GM18507 (cell line): ENCODE measurements at places on chromosomes 7 and 10.

DNA sequence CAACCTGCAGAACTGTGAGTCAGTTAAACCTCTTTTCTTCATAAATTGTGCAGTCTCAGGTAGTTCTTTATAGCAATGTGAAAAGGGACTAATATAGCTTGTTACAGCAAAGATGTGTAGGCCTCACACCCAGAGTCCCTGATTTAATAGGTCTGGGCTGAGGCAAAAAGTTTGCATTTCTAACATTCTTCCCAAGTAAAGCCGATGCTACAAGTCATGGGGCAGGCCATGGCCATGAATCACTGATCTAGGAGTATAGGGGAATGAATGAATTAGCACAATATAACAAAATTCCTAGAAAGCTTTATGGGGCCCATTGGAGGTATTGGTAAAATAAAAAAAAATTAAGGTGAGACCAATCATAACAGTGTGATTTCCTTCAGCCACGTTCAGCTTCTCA lies 11.5 kb upstream of the AASS start:
- DNase-seq, result no peak

DNA sequence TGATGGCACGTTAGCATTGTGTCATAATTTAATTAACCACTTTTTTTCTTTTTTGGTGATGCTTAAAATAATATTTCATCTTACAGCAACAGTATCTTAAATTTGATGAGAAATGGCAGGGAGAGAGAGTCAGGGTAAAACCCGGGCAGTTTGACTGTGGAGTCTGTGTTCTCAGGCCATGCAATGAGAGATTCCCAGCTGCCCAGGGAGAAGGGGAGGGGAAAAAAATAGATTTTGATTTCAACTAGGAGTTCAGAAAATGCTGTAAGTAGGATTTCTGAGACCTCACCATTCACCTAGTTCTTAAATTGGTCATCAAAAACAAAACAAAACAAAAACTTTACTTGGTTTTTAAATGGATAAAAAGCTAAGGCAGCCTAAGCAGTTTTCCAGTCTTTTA lies 37.4 kb upstream of the XPNPEP1 start:
- DNase-seq, result no peak

DNA sequence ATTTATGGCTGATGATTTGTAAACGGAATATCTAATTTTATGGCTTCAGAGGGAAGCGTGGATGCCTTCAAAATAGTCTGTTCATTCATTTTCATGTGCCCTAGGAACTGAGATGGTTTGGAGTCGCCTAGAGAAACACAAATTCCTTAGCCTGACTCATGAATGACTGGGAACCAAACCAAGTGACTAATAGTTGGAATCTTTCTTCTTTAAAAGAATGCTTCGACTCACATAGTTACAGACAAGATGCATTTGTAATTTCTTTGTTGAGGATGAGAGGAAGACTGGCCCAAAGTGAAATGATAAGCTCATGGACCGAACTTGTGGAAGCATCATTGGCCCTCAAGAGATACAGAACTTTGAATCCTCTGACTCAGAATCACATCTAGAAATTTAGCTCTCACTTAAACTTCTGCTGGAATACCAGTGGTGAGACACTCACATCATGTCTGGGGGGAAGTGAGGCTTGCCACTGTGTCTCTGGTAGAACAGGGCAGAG lies 1107.2 kb downstream of the NRG3 start:
- DNase-seq, result no peak

DNA sequence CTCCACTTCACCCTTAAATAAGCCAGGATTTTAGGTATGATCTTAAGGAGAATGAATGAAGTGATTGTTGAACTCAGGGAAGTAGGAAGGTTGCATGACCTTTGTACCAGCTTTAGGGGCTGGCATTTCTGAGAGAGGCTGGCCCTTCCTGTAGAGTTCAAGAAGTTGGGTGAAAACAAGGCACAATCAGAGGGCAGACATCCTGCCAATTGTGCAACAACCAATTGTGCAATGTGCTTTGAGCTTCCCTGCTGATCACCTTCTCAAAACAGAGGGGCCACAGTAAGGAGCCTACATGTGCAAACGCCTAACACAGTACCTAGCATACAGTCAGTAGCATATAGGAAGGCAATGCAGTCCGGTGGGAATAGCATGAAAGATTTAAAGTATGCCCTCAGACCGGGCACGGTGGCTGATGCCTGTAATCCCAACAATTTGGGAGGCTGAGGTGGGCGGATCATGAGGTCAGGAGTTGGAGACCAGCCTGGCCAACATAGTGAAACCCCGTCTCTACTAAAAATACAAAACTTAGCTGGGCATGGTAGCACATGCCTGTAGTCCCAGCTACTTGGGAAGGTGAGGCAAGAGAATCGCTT lies 5.4 kb downstream of the CPVL start:
- DNase-seq, result no peak

- DNase-seq, result no peak
Measured at GRCh38 chr7:82615527-82615926, 171.9 kb upstream of the CACNA2D1 start.

- no peak for DNase-seq
Measured at GRCh38 chr7:28836716-28837115, 121.4 kb downstream of the TRIL start.

DNA sequence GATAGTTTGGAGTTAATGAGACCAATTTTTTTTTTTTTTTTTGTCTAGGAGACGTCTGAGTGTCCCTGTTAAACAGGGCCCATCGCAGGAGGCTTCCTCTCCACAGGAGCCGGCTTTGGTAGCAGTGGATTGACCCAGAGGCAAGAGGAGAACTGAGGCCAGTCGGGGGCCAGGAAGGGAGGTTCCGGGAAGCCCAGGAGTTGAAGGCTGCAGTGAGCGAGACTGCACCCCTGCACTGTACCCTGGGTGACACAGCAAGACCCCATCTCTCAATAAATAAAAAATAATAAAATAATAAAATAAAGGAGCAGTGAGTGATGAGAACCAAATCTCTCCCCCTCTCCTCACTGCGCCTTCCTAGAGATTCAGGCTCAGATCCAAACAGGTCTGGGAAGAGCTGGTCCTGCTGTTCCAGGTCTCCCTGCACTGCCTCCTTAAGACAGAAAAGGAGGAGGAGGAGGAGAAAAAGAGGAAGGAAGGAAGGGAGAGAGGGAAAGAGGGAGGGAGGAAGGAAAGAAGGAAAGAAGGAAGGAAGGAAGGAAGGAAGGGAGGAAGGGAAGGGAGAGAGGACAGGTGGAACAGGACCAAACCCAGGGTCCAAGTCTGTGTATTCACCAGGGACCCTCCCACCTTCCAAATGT lies 3.5 kb downstream of the MNX1 start:
- DNase-seq, result no peak

DNA sequence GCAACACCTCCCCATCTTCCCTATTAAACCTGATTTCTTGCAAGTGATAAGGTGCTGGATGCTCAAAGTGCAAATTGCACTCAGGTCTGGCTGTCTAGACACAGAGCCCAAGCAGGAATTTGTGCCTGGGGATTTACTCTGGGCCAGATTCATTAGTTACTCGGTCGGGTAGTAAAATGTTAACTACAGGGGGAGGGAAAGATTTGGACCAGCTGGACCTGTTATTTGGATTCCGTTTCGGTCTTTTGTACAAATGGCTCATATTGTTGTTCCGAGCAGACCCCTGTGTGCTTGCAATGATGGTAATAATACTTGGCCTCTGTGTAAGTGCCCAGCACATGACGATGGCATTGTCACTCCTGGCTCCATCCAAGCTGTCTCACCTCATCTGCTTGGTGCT lies 609.6 kb downstream of the KCNMA1 start:
- DNase-seq, result no peak
